ENCODE measurements at places on chromosomes 13 and 19. TPM values are rescaled to one million over a fixed set of nuclear protein-coding genes. Genes with fewer than 3 reads are reported as not detected.

DNA sequence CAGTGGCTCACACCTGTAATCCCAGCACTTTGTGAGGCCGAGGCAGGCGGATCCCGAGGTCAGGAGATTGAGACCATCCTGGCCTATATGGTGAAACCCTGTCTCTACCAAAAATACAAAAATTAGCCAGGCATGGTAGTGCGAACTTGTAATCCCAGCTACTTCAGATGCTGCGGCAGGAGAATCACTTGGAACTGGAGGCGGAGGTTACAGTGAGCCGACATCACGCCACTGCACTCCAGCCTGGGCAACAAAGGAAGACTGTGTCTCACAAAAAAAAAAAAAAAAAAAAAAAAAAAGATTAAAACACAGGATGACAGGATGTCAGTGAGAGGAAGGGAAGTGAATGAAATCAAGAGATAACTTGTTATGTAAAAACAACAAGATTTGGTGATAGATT, 1158.5 kb downstream of the PCDH9 start:
- no peaks in the 10 kb centered on the region for H3K36me3 ChIP-seq
- no peak overlapping the region for H3K27ac ChIP-seq
- DNase-seq = no peak

GRCh38 chr19:49363268-49364082, at the start of gene DKKL1:
TSS of gene DKKL1 (plus strand) at chr19:49363877. CDS start at chr19:49363999, 122 bp downstream.
- H3K36me3 ChIP-seq = peaks cover 6% of the 10 kb centered on the region
- no peak within 1 kb of the TSS for H3K27ac ChIP-seq
- H3K4me3 ChIP-seq = peak within 1 kb of the TSS; percentile 76
- DNase-seq = peak; percentile 100

GRCh38 chr19:7989071-7989575, 16.3 kb downstream of the ELAVL1 start:
- no peaks in the 10 kb centered on the region for H3K4me1 ChIP-seq
- H3K4me3 ChIP-seq = no peak overlapping the region
- H3K27me3 ChIP-seq = no peaks in the 10 kb centered on the region

DNA sequence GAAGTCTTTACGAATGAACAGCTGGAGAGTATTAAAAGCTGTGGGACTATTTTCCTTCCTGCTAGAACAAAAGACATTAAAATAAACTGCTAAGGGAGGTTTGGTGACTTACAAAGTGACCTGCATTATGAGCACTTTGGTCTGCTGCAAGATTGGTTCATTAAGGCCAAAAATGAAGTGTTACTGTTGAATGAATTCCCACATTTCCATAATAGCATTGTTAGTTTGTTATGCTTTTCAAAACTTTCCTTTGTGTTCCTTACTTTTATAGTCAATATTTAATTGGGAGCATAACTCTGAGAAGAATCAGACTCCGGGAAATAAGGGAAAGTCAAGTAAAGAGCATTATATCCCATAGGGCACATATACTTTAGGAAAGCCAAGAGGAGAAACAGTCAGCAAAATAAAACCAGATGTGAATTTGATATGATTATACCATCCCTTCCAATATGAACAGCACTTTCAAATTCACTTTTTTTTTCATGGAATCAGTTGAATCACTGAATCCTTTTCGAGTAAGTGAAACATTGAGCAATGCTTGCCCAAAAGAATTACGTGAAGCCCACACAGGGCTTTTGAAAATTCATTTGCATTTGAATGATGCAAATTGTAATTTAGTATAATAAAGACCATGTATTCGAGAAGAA, 112.6 kb downstream of the KCTD12 start:
- no peak for DNase-seq

DNA sequence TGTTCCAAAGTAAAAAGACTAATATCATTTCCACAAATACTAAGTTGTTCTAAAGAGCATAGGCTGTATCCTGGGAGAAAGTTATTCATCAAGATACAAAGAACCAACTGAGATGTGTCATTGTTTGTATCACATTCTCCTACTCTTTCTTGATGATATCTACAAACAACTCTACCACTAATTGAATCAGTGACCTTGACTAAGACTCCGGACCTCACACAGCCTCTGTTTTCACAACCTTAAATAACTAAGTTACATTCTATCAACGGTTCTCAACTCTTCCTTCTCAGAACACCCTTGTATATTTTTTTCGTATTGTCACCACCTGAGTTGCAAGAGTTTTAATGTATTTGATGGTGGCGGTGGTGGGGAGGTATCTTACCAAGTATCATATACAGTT, 12.6 kb downstream of the IRS2 start:
- H3K27ac ChIP-seq = no peak overlapping the region
- peaks cover 18% of the 10 kb centered on the region for H3K4me1 ChIP-seq
- H3K4me3 ChIP-seq = no peak overlapping the region
- no peak for DNase-seq

GRCh38 chr13:100349594-100349993, 239.0 kb downstream of the GGACT start:
- H3K4me3 ChIP-seq = no peak overlapping the region
- no peaks in the 10 kb centered on the region for H3K27me3 ChIP-seq
- no peak for DNase-seq
- H3K4me1 ChIP-seq = peaks cover 17% of the 10 kb centered on the region
- no peak overlapping the region for H3K27ac ChIP-seq

GRCh38 chr13:30681843-30682242, 53.5 kb upstream of the ALOX5AP start:
- H3K4me1 ChIP-seq = no peaks in the 10 kb centered on the region
- DNase-seq = no peak
- no peaks in the 10 kb centered on the region for H3K36me3 ChIP-seq
- H3K4me3 ChIP-seq = no peak overlapping the region
- no peak overlapping the region for H3K27ac ChIP-seq
- no peaks in the 10 kb centered on the region for H3K27me3 ChIP-seq

GRCh38 chr13:112219740-112220139, 152.8 kb downstream of the SOX1 start:
- DNase-seq = no peak
- peaks cover 22% of the 10 kb centered on the region for H3K4me1 ChIP-seq

Gene PSG6
- total RNA-seq = not detected

DNA sequence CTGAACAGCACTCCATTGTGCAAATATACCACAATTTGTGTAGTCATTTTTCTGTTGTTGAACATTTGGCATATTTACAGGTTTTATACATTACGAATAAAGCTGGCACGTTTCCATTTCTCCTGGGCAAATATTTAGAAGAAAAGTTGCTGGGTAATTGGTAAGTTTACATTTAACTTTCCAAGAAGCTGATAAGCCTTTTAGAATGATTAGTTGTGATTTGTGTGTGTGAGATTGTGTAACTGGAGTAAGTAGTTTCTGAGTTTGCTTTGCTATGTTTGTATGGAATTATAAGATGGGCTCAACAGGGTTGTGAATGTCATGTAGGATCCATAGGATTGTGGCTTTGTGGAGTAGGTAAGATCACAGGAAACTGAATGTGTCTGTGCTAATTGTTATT, 1.6 kb upstream of the ZNF529 start:
- no peak for DNase-seq
- peaks cover 16% of the 10 kb centered on the region for H3K4me1 ChIP-seq
- peaks cover 8% of the 10 kb centered on the region for H3K36me3 ChIP-seq
- no peak overlapping the region for H3K27ac ChIP-seq
- no peaks in the 10 kb centered on the region for H3K27me3 ChIP-seq

Data from neural progenitor cell (in vitro differentiated cells).